NCI-H524 (cell line): ENCODE measurements at places on chromosomes 16 and 17.
A peak's percentile ranks its signal among the peaks of the same experiment; 100 is the strongest.

DNA sequence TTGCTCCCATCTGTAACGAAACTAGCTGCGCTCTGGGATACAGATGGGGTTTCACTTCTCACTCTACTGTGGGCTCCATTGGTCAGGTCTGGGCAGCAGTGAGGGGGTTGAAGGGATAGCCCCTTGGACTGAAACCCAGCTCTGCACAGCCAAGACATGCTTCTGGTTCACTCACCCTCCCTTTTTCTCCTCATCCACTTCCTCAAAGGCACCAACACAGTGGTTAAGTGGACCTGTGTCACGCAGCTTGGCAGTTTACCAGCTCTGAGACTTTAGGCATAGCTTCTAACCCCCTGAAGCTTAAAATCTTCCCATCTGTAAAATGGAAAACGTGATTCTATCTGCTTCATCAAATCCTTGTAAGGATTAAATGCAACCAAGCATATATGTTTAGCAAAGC is 11.5 kb upstream of the KRT38 start:
- DNase-seq = no peak

- DNase-seq = no peak
Observed at GRCh38 chr16:56295059-56295665, 103.9 kb downstream of the GNAO1 start.

GRCh38 chr16:61382435-61382834 is 653.8 kb downstream of the CDH8 start:
- DNase-seq = no peak

GRCh38 chr16:10080051-10080772 is 102.0 kb downstream of the GRIN2A start:
- DNase-seq = no peak

GRCh38 chr17:59365383-59365981 is 34.0 kb downstream of the YPEL2 start:
- peak; percentile 85 for DNase-seq

DNA sequence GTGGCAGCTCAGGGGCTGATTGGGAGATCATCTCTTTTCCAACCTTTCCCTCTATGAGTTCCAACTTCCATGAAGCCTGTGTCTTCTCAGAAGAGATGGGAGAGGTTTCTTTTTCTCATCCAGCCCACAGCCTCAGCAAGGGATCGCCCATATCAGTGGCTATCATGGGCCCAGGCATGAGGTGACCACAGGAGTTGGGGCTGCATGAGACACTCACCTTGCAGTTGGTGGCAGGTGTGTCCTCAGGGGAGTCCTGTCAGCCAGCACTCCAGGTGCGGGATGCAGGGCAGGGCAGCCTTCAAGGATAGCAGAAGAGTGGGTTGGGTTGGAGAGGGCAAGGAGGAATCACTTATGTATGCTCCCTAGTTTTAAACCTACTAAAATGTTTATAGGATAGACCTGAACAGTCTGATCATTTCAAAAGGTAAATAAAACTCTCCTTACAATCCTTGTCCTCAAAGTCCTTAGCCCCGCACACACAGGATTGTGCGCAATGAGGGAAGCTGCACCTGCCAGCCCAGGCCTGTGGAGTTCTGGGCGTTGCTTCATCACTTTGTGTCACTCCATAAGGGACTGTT is 811.1 kb downstream of the KCNJ18 start:
- no peak for DNase-seq

GRCh38 chr17:72719578-72720493 is 372.7 kb downstream of the SLC39A11 start:
- no peak for DNase-seq

DNA sequence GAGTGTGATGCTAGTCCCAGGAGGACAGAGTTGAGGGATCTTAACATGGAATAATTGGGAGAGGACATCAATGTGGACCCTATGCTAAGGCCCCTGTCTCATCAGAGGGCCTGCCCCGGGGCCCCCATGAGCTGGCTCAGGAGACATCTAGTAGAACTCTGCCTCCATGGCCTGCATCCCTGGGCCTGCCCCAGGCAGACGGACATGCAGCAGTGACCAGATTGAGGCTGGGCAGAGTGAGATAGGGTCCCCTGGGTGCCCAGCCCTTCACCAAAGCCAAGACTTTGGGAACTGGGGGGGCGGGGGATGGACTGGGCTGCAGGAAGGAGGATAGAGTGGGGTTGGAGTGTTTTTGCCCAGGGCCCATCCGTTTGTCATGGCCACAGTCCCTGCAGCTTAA is 115.2 kb downstream of the CCDC182 start:
- no peak for DNase-seq

GRCh38 chr17:6546069-6546718 is 10.2 kb downstream of the PITPNM3 start:
- DNase-seq = no peak

DNA sequence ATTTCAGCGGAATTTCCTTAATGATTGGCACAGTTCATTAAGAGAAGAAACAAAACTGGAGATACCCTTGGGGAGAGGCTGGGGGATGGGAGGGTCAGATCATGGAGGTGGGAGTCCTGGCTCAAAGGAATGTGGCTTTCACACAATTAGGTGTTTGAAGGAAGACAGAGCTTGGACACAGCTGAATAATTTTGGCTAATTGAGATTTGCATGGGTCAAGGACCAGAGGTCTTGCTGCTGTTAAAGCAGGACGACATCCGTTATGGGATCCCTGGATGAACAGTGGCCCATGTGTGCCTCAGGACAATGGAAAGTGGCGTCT is 160.3 kb downstream of the HS3ST3B1 start:
- no peak for DNase-seq

- peak; percentile 46 for DNase-seq
Observed at GRCh38 chr17:38617967-38618760, 12.4 kb upstream of the SRCIN1 start.

- no peak for DNase-seq
Observed at GRCh38 chr16:5216441-5217080, 119.0 kb upstream of the EEF2KMT start.

- DNase-seq = no peak
Observed at GRCh38 chr17:35519439-35519838, 18.0 kb downstream of the SLFN12L start.

- no peak for DNase-seq
Observed at GRCh38 chr16:87698676-87699199, 67.0 kb downstream of the KLHDC4 start.

GRCh38 chr16:78092758-78093157 is 6.7 kb upstream of the WWOX start:
- no peak for DNase-seq

DNA sequence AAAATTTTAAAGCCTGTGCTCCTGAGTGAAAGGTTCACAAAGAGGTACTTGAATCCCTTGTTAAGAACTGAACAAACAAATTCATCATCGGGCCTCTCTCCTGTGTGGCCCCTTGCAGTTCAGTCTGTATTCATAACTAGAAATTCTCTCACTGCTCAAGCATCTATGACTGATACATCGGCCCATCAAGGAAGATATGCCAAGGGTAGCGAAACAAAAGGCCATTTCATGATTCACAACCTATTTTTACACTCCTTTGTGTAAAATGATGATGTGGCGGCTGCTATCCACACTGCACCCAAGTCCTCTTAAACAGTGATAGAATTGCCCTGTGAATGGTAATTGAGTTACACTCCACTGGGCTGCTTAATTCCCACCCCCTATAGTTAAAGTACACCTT is 204.6 kb downstream of the STX8 start:
- no peak for DNase-seq

- DNase-seq = no peak
Observed at GRCh38 chr16:11957591-11958395, 7.2 kb upstream of the TNFRSF17 start.

GRCh38 chr16:31094424-31095120 is at the start of gene VKORC1:
Gene VKORC1, minus strand, starts transcription at chr16:31094797. Its CDS starts 68 bp downstream, at chr16:31094729.
- peak; percentile 98 for DNase-seq

DNA sequence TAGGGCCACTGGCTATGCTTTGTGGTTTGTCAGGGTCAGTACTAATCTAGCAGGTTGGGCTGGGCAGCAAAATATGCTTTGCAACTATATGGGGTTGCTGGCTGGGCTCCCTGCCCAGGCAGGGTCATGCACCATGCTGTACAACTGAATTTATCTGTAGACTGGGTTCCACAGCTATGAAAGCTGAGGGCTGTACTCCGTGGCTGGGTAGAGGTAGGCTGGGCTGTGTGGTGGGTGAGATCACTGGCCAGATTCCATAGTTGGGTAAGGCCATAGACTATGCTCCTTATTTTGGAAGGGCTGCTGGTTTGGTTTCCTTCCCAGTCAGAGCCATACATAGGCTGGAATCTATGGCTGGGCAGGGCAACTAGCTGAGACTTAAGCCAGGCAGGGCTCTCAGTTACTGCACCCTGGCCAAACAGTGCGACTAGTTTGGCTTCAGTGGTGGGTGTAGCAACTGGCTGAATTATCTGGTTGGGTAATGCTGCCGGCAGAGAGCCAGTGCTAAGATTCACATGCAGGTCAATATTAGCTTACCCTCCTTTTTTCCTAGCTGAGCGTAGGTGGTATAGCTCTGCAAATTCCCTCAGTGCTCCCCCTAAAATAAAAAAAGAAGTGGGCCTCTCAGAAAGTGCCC is 769.1 kb upstream of the CDH8 start:
- no peak for DNase-seq

GRCh38 chr16:19288872-19289799 is 3.6 kb downstream of the CLEC19A start:
- no peak for DNase-seq
